ENCODE measurements at places on chromosomes 1 and 21.
A peak's percentile ranks its signal among the peaks of the same experiment; 100 is the strongest.

DNA sequence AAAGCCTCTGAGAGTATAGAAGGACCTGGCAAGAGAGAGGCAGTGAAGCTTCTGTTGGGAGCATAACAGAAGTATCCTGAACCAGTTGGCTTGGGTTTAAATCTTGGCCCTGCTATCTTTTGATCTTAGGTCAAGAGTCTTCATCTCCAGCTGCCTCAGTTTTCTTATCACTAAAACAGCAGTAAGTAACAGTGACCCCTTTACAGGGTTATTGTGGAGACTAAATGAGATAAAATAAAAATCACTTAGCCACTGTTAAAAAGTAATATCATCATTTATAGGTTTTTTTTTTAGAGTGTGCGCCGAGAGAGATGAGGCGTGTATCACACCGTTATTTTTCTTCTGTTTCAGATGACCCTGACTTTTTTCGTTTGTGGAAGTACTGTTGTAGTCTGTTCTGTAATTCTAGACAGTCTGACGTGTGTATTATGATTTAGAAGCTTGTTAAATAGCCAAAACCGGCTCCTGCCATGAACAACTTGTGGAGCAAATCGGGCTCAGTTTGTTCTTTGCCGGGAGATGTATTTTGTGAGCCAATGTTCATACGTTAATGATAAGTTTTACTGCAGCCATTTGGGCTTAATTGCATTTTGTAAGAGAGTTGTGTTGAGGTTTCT lies 1.1 kb downstream of the THRAP3 start:
- no peak for DNase-seq

GRCh38 chr1:20508411-20508771 lies 440 bp upstream of the MUL1 start:
- no peak for DNase-seq

DNA sequence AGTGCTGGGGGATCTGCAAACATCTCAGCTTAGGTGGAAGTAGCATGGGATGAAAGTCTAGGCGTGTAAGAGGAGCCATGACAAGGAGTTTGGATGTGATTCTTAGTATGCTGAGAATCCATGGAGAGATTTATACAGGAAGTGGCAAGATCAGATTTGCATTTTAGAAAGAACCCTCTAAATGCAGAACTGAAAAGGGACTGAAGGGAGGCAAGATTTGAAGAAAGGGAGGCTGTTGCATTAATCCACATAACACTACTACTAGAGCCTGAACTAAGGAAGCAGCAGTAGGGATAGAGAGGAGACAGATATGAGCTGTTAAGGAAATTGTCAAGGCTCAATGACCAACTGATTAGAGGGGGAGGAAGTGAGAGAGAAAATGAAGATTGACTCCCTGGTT lies 9.8 kb downstream of the C1orf74 start:
- DNase-seq = no peak

DNA sequence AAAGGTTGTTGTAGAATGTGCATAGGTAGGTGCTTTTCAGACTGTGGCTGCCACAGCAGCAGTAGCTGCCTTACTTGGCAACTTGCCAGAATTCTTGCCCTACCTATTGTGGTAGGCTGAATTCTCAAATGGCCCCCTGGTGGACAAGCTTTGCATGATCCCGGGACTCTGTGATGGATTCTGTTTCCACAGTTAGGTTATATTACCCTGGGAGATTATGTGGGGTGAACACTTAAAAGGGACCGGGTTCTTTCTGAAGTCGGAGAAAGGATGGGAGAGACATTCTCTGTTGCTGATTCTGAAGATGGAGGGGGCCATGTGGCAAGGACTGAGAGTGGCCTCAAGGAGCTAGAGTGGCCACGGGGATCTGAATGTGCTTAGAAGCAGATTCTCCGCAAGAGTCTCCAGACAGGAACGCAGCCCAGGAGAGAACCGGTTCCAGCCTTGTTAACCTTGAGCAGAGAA lies 32.1 kb upstream of the KCNE1 start:
- peak; percentile 2 for DNase-seq

DNA sequence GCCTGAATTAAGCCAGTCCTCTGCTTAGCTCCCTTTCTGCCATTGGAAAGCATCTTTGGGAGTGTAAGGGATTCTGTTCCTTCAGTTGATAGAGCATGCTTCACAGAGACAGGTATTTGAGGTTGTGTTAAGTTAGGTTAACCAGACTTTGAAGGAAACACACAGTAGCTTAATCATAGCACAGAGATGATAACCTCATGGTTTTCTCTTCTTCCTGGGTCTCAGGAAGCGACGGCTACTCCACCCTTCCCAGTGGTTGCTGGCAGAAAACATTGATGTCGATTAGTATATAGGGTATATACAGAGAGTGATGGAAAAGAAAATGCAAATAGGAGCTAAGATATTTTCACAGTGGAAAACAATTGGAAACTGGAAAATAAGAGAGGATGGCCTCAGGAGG lies 42.0 kb downstream of the S1PR1 start:
- DNase-seq = no peak

- DNase-seq = peak; percentile 88
These were observed 23.7 kb downstream of the NKAIN1 start for GRCh38 chr1:31216016-31216415.

- DNase-seq = no peak
These were observed 133.2 kb downstream of the ROR1 start for GRCh38 chr1:63907051-63907450.

DNA sequence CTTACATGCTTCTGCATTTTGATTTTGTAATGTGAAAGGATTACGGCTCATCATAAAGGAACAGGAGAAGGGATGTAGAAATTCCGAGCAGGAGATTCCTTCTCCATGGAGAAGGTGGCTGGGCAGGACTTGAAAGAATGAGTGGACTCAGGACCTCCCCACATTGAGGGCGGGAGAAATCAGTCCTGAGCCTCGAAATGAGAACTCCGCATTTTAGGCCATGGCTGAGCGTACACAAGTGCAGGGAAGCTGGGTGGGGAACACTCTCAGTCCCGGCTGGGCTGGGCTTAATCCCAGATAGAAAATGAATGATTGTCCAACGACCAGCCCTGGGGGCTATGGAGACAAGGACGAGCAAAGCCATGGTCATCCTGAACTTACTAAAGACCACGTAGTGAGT lies 402.3 kb upstream of the POU3F1 start:
- DNase-seq = no peak

DNA sequence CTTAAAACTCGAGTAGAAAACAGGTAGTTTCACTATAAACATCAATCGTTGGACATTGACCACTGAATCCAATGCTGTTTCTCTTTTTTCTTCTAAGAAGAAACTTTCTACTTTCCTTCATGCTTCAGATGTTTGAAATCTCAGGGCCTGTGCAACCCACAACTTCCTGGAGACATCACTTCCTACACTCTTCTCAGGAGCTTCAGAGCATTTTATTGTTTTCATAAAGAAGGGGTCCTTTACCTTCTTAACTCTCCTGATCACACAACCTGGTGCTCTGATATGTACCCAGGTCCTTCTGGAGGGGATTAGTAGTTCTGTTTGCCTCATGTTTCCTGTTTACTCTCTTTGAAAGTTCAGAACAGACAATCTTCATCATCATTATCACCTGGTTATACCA lies 113.0 kb upstream of the VAV3 start:
- DNase-seq = no peak

DNA sequence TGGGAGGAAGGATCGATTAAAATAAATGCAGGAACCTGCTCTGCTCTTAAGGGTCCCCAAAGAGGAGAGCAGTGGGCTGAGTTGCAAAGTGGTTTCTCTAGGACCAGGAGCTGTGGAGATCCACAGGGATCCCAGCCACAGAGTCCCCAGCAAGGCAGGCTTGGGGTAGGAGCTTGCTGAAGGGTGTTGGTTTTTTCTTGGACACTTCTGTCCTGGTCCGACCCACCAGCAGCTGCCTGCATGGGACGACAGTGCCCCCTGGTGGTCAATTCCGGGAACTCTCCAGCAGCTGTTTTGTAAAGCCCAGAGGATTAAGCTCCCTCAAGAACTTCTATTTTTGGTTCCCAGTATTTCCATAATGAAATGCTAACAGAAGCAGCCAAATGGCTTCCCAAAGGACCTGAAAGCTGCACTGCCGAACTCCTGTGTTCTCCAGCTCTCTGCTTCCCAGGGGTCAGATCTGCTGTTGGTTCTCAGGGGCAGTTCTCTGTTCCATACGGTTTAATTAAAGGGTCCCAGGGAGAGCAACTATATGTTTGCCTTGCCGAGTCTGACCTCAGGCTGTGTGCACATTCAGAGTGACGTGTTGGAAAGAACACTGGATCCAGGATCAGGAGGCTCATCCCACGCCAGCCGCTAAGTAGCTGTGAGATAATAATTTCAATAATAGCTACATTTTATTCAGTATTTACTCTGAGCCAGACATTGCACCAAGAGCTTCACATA lies 23.2 kb downstream of the NENF start:
- peak; percentile 62 for DNase-seq

GRCh38 chr1:48560116-48560515 lies 88.1 kb upstream of the SPATA6 start:
- no peak for DNase-seq

- DNase-seq = no peak
These were observed 21.2 kb downstream of the ARID1A start for GRCh38 chr1:26717017-26717491.

DNA sequence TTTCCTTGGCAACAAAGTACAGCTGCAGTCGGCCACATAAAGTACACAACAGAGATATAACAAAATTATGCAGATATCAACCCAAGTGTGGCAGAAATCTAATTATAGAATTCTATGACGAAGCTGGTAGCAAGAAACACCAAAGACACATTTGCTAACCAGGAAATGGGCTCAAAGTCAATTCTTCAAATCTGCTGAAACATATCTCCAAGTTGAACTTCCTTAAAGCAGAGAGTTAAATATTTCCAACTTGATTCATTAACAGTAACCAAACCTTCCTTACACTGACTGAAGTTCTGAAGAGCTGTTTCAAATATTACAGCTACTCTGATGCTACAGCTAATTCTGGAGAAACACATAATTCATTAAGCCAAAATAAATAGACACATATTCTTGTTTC lies 67.6 kb upstream of the SDC3 start:
- no peak for DNase-seq

GRCh38 chr1:63946866-63947491 lies 173.2 kb downstream of the ROR1 start:
- DNase-seq = no peak

DNA sequence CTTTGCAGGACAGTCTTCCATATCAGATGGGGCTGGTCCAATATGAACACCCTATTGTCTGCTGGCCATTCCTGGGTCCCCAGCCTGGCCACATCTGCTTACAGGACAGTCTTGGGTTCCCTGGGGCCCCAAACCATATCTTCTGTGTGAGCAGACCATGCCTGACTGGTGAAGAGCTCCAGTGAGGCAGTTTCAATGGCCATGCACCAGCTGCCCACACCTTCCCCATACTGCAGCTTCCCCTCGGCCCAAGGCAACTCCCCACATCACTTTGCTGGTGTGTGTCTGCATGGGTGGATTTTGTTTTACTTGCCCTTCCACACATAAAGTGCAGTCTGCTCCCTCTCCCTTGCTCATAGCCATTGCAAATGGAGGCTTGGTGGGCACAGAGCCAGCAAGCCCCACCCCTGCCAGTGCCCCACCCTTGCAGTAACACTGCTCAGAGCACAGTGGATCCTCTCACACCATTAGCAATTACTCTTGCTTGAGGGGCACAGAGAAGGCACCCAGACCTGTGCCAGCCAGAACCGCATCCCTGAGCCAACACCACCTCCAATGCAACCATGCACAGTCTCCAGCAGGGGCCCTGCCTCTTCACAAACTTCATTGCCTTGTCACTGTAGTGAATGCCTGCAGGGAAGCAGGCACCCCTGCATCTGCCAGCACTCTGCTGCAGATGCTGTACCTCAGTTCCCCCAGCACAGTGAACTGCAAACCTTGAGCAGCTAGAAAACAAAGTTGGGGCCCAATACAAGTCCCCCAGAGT lies 474.5 kb upstream of the BEND5 start:
- DNase-seq = no peak

DNA sequence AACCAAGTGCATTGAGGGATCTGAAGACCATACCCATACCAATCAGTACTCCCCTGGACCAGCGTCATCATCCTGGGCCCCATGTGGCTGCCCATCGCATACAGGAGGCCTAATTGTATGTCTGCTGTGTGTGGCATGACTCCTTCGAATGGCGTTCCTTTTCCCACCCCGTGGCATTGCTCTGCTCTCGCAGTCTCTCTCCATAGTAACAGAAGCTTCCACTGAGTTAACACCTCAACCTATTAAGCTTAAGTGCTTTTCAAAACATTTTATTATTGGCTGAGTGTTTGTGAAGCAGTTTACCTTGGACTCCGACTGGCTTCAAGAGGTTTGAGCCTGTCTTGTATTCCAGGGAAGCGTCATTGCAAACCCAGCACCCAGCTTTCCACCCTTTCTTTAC lies 187.1 kb upstream of the LMO4 start:
- DNase-seq = no peak

GRCh38 chr1:108947871-108948525 lies 15.3 kb downstream of the CLCC1 start:
- no peak for DNase-seq

DNA sequence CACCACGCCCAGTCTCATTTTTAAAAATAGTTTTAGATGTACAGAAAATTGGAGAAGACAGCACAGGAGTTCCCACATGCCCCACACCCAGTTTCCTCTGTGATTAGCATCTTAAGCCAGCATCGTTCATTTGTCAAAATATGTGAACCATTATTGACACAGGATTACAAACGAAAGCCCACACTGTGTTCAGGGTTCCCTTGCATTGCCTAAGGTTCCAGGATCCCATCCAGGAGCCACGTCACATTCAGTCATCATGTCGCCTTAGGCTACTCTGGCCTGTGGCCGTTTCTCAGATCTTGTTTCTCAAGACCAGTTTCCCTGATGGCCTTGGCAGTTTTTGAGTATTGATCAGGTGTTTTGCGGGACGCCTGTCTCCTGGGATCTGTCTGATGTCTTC lies 34.7 kb upstream of the TNFRSF1B start:
- DNase-seq = no peak

GRCh38 chr1:40974945-40975344 lies 4.6 kb upstream of the CTPS1 start:
- DNase-seq = no peak

GRCh38 chr1:44786138-44786840 lies 1.7 kb downstream of the BEST4 start:
- DNase-seq = no peak

GRCh38 chr1:114238053-114238452 lies 84.4 kb upstream of the SYT6 start:
- DNase-seq = no peak

- DNase-seq = no peak
These were observed 537.8 kb downstream of the SMYD3 start for GRCh38 chr1:245969283-245969682.

DNA sequence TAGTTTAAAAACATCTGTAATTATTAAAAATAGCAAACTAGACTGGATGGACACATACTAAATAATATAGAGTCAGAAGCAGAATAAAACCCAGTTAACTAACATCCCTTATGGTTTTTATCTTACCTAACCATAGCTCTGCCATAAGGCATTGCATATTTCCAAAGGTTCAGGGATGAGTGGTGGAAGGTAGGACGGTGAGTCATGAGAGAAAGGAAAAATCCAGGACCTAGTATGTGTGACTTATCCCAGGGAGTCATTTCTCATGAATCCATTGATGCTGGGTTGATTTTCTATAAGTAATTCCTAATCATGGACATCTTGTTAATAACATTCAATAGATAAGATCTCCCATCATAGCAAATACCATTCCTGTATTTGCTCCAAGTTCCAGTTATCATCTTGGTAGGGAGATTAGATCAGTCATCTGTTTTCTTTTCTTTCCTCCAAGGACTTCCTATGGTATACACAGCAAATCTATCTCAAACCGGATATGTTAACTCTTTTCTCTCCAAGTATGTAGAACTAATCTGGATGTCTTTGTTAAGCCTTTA lies 490.7 kb upstream of the B3GALT2 start:
- no peak for DNase-seq
